Stimulated activated CD4-positive, alpha-beta T cell treated with anti-CD3 and anti-CD28 coated beads, Interleukin-12 subunit alpha, Interleukin-12 subunit beta, amount 100 ng/mL, for 4 hours (primary cell): ENCODE measurements at places on chromosomes 2 and 18.

- DNase-seq, result no peak
These were observed 40.0 kb downstream of the SLC40A1 start for GRCh38 chr2:189540551-189540950.

GRCh38 chr2:217625557-217626169 is 377.1 kb downstream of the TNS1 start:
- DNase-seq, result no peak

- no peak for DNase-seq
These were observed 20.3 kb downstream of the CHMP1B start for GRCh38 chr18:11871501-11871900.

- no peak for DNase-seq
These were observed 71.1 kb downstream of the MGAT5 start for GRCh38 chr2:134324947-134325346.

- no peak for DNase-seq
These were observed 7.1 kb downstream of the HOXD3 start for GRCh38 chr2:176164201-176164600.

GRCh38 chr2:25624635-25625034 is 48.7 kb downstream of the DTNB start:
- no peak for DNase-seq

- DNase-seq, result no peak
These were observed 367.6 kb upstream of the GYPC start for GRCh38 chr2:126288362-126288761.

DNA sequence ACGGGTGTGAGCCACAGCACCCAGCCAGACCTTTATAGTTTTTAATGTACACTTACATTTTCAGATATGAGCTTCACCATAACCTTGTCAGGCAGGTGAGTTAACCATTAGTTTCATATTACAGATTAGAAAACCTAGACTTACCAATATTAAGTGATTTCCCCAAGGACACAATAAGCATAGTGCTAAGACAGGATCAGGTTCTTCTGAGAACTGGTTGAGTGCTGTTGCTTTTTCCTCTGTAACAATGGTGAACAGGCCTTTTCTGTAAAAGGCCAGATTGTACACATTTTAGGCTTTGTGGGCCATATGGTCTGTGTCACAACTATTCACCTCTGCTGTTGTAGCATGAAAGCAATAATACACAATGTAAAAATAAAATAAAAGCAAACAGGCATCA is 332.0 kb downstream of the PIK3C3 start:
- no peak for DNase-seq

GRCh38 chr2:14761118-14761517 is 128.6 kb downstream of the LRATD1 start:
- no peak for DNase-seq

DNA sequence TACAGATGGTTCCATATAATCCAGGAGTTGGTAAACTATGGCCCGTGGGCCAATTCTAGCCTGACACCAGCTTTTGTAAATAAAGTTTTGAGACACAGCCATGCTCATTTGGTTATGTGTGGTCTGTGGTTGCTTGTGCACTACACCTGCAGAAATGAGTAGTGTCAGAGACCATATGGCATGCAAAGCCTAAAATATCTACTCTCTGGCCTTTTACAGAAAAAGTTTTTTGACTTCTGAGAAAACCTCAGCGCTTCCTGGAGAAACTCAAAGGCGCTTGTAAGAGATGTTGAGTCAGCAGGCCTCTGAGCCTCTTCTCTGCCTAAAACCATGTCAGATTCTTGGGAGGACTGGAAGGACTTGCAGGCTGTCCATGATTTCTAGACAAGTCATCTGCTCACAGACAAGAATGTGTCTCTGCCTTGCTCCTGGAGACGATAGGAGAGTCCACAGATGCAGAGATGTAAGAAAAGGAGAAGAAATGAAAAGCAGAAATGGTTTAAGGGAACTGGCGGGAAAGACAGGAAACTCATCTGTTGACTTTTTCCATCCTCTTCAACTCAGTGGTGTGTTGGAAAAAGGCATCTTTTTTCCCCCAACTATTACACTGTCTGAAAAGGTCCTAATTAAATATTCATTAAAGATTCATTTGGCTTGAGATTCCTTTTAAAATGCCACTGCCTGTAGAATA is 5.2 kb downstream of the TTC39C start:
- no peak for DNase-seq

- no peak for DNase-seq
These were observed 202.4 kb downstream of the FHOD3 start for GRCh38 chr18:36499938-36500337.

DNA sequence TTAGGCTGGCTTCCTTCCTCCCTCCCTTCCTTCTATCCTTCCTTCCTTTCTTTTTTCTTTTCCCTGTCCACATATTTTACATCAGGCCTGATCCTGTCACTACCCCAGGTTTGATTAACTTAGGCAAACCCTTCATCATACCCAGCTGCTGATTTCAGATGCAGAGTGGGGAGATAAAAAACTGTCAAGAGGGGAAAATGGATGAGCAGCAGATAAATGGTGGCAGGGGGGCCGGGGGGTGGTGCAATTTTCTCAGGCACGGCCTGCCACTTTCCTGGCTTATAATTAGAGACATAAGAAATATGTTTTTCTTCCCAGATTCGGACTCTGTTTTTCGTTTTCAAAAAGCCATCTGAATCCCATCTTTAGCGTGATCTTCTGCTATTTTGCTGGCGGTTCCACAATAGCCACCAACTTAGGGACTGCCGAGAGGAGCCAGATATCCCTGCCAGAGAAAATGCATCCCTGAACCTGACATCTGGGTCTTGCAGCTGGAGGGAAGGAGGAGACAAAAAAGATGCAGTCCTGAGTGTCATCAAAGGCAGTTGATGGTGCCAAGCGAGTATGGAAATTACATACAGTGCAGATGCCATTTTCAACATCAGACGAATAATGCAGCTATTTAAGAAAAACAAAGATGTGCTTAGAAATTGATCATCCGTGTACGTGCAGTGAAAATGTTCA is 49.9 kb downstream of the CXCR4 start:
- no peak for DNase-seq

DNA sequence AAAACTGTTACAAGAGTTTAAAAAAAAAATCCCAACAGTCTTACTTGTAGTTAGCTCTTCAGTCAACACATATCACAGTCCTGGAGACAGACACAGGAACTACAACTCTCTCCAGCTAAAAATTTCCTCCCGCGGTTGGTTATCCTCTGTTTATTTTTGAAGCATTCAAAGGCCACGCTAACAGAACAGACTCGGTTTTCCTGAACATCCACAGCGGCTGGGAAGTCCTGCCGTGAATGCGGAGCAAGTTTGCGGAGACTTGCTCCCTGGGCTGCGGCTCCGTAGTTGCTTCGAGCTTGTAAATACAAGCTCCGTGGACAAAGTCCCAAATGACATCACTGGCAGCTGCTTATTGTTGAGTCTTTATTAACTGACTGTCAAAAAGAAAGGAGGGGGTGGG is at the start of gene NCKAP5:
NCKAP5 (minus strand) TSS at position 292 of the 400 bp plus-strand sequence. CDS start 50,937 bp downstream, outside the sequence.
- DNase-seq, result no peak

DNA sequence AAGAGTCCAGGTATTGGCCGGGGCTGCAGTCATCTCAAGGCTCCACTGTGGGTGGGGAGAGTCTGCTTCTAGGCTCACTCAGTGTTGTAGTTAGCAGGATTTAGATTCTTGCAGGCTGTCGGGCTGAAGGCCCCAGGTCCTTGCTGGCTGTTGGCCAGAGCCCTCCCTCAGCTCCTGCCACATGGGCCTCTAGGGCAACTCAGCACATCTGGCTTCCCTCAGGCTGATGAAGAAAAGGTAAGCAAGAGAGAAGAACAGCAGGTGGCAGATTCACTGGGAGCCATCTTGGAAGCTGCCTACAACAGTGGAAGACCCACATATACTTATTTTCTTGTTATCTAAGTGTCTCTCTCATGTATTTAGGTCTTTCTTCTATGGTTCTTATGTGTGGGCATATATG is 4.3 kb downstream of the MRPS9 start:
- no peak for DNase-seq

DNA sequence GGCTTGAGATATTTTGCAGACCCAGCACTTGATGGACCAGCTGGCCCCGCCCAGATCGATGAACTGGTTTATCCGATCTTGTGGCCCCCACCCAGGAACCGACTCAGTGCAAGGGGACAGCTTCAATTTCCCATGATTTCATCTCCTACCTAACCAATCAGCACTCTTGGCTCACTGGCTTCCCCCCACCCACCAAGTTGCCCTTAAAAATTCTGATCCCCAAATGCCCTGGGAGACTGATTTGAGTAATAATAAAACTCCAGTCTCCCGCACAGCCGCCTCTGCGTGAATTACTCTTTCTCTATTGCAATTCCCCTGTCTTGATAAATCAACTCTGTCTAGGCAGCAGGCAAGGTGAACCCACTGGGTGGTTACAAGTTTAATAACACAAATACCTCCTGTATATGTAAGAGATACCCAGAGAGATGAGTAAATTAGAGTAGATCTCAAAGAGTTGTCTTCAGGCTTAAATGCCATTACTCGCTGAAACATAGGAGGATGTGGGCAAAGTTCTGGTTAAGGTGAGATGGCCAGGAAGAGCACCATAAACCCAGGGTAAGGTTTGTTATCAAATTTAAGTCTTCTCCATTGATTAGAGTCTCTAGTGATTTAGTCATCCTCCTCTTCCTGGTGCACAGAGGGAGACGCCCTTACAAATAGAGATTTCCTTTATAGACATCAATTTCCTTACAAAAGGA is 222.8 kb downstream of the ARL4C start:
- DNase-seq, result no peak

- DNase-seq, result no peak
These were observed 882.6 kb downstream of the CPS1 start for GRCh38 chr2:211439011-211439410.

DNA sequence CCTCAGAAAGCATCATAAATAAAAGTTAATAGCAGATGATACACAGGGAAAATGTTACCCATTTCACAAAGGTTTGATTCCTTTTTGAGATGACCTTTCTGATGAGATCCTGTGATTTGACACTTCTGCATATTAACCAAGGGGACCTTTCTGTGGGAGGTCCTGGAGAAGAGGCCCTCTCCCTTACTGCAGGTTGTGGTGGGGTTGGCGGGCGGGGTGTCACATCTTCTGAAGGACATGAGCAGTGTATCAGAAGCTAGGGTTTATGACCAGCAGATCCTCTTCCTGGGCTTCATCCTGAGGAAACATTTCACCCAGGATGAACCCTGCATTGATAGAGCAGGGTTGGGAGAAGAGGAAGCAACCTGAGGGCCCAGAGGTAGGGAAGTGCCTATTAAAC is 37.2 kb upstream of the SCLY start:
- no peak for DNase-seq

DNA sequence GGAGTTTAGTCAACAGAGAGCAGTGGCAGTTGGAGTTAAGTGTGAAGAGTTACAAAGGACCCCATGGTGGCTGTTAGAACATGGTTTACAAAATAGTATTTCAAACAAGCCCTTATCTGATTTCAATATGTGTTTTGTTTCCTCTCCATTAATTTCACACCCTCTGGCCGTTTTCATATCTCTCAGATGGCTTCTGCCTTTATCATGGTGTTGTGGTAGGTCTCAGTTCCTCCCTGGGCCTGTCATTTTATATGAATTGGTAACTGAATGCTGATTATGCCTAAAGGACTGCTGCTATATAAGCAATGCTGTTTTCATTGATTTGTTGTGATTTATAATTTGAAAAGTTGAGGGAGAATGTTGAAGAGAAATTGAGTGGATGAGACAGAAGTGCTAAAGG is 686.7 kb downstream of the NYAP2 start:
- DNase-seq, result no peak

- no peak for DNase-seq
These were observed 42.8 kb upstream of the COL3A1 start for GRCh38 chr2:188931361-188931760.

DNA sequence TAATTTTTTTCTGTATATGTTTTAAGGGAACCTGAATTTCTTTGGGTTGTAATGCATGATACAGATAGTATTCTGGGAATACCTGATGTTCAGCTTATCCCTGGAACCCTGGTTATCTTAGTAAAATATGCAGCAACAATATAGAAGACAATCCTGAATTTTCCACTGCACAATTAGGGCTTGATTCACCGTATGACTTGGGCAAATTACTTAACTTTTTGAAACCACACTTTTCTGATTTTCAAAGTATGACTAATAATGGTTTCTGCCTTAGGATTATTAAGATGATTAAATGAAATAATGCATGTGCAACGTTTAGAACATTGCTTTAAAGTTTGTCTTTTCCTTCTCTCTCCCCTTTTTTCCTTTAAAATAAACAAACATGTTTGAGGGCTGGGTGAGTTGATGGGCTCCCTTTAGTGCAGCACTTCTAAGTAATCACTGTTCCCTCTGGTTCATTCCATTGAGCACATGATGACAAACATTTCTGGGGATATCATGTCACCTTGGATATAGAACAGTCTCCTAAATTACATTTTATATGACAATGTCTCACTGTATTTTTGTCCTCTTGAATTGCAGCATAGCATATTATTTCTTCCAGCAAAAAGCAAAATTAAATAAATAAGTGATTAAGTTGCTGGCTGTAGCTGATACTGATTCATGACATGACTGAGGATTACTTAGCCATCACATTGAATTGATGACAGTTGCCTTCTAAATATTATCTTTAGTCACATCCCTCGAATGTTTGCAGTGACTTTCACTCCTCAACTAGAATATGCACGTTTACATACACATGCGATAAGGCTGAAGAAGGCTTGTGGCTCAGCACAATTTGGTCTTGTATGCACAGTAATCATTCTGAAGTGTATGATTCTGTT is 254.5 kb downstream of the NEDD4L start:
- no peak for DNase-seq

DNA sequence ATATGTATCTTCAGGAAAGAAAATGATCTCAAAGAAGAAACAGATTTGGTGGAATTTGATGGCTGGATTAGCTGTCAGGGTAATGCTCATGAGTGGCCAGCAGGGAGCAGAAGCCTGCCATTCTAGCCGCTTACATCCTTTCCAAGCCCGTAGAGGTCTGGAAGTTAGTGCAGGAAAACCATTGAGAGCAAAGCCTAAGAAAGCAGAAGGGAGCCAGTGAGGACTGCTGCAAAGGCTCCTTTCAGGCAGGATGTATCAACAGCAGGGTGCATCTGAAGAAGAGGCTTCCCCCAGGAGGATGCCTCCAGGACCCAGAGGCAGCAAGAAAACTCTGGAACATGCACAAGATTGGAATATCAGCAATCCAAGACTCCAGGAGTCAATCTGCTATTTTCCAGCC is 22.9 kb upstream of the LBH start:
- no peak for DNase-seq

DNA sequence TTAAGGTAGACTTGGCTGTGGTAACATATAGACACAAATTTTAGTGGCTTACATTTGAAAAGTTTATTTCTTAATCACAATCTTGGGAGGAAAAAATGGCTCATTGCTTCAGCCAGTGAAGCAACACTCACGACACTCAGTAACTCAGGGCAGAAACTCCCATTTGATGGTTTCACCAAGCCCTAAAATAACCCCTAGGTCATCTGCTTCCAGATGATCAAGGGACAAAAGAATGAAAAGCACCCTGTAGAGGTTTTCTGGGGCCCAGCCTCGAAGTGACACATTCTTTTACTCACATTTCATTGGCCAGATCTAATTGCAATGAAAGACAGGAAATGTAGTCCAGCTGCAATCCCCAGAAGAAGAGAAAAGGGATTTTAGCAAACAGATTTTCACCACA is 275.9 kb downstream of the TMX3 start:
- no peak for DNase-seq
